ENCODE measurements at places on chromosomes 7 and 10.

DNA sequence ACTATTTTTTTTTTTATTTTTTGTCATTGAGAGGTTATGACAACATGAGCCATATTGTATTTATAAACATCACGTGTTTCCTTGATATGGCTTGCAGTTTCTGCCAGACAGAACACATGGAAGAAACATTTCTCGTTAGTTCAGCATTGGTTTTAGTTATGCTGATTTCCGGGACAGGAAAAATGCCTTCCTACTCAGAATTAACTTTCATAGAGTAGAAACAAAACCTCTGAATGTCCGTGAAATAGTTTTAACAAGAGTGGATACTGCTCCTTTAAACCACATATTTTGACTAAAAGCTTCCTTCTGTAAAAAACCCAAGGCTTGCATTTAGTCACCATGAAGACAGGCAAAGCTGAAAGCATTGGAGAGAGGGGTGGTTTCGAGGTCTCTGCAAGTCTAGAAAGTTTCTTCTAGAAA, 240.4 kb downstream of the KIAA1217 start:
- peak; percentile 64 for DNase-seq

- no peak for DNase-seq
Observed at GRCh38 chr7:42596737-42597136, 315.1 kb downstream of the C7orf25 start.

DNA sequence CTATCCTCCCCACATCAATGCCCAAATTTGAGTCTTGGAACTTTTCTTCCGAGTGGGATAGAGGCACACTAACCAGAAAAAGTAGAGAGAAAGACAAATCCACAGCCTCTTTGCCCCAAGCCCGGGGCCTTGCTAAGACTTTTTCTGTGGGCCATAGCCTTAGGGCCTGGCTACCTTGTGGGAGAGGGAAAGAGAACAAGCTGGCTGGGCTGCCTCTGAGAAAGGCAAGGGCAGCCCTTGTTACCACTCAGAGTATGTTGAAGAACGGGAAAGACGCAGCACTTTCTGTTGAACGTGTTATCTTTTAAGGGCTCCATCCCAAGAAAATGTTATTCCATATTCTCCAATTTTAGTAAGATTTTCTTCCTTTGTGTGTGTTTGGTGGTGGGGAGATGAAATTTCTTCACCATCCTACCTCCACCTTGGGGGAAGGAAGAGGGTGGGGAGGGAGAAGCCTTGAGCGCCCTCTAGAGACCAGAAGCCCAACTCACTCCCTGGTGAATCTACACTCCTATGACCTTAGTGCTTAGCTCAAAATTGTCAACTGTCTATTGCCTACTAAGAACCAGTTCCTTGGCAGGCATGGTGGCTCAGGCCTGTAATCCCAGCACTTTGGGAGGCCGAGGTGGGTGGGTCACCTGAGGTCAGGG, 3.9 kb upstream of the NRF1 start:
- DNase-seq: no peak

- DNase-seq: no peak
Observed at GRCh38 chr10:69951658-69952057, 101.0 kb upstream of the MACROH2A2 start.

- no peak for DNase-seq
Observed at GRCh38 chr10:133123050-133123745, 35.5 kb downstream of the ADGRA1 start.

GRCh38 chr10:12491491-12491890, 142.1 kb downstream of the CAMK1D start:
- DNase-seq: no peak

GRCh38 chr7:43220250-43220649, 107.8 kb downstream of the HECW1 start:
- peak; percentile 95 for DNase-seq

GRCh38 chr7:124688991-124689390, 76.6 kb downstream of the GPR37 start:
- DNase-seq: peak; percentile 89

- DNase-seq: no peak
Observed at GRCh38 chr7:45665172-45665571, 91.0 kb downstream of the ADCY1 start.

- DNase-seq: no peak
Observed at GRCh38 chr10:10132009-10132408, 885.7 kb upstream of the CELF2 start.

- peak; percentile 67 for DNase-seq
Observed at GRCh38 chr7:135160098-135160857, 10.2 kb downstream of the CYREN start.

DNA sequence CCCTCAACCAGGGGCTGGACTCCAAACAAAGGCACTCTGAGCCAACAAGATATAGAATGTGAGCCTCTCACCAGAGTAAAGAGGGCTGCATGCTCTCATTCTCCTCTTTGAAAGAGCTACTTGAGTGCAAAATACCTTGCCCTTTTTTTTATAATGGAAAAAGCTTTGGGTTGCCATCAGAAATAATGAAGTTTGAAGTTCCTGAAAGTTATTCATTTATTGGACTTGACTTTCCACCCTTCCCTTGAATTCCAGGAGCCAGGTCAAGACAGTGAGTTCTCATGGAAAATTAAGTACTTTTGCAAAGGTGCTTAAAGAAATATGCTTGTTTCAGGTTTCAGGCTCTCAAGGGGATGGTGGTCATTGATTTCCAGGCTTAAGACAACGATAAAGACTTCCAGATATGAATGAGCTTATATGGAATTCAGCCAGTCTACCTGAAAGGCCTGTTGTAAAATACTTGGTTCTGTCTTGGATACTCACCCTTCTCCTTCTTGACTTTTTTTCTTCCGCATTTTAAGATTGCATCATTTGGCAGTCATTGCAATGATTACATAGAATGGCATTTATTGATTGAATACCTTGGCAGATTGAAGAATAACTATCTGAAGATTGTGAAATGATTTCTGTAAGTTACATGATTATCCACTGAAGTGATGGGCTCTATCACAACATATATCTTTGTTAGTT, 696.4 kb downstream of the INHBA start:
- DNase-seq: peak; percentile 44

DNA sequence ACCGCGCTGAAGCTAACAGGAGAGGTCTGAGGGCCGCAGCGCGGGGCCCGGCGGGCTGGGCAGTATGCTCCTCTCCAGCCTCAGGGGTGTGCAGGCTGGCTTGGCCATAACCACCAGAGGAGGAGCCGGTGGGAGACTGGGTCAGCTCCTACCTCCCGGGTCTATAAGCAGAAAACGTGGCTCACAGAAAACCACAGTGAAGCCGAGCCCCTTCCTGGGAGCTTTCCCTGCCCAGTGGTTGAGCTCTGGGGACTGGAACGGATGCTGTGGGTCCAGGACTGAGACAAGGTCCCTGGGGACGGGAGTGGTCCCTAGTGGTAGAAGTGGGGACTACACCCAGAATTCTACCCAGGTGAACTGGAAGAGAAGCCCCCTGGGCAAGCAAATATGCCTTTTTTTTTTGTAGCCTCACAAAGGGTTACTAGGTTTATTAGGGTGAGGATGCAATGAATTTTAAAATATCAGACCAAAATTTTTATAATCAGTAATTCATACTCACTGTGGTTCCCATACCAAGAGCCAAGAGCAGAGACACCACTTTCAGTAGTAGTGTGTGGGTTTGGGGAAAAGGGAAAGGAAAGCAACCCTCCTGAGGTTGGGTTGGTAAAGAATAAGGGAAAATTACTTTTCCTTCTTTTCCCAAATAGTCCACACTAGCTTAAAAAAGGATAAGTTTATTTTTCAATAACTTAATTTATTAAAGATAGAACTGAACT, 67.9 kb upstream of the PRKCQ start:
- no peak for DNase-seq
